ENCODE measurements at places on chromosomes 1 and 21.

DNA sequence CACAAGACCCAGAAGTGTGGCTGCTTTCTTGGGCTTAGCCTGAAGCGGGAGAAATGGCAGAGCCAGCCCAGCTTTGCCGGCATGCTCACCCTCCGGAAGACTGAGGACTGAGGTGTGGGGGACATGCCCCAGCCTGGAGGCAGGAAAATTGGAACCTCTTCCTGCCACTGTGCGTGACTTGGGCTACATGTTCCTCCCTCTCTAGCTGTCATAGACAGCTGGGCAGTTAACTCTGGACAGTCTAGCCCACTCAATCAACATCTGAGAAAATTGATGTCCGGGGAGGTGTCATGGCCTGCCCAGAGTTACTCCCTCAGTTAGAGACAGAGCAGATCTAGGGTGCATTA lies 59.7 kb downstream of the UBE2T start:
- no peaks in the 10 kb centered on the region for H3K36me3 ChIP-seq
- H3K4me3 ChIP-seq = no peak overlapping the region
- peaks cover 12% of the 10 kb centered on the region for H3K4me1 ChIP-seq
- no peaks in the 10 kb centered on the region for H3K27me3 ChIP-seq

DNA sequence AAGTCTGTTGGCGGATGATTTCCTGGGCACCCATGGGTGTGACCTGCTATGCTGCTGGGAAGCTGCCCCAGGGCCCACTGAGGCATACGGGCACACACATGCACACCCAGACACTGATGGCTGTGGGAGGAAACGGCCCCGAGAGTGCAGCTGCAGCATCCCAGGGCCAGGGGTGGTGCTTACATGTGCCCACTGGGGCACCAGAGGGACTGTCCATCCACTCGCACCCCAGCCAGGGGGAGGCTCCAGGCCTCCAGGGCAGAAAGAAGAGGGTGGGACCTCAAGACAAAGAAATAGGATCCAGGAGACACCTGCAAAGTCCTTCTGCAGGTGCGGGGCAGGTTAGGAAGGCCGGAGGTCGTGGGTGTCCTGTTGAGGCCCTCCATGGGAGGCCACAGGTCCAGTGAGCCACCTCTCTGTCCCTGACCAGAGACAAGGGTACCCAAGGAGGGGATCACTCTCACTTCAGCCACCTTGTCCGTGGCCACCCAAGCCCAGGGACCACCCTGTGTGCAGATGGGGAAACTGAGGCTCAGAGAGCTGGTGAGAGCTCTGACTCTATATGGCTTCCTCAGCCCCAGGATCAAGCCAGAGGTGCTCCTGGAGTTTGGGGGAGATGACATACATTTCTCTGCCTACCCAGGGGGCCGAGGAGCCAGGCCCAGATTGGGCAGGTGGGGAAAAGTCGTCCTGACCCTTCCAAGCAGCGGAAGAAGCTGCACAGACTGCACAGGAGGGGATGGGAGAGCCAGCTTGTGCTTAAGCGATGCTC lies 57.1 kb downstream of the WNT9A start:
- peaks cover 6% of the 10 kb centered on the region for H3K4me1 ChIP-seq
- H3K27ac ChIP-seq = no peak overlapping the region
- DNase-seq = no peak
- H3K4me3 ChIP-seq = no peak overlapping the region
- no peaks in the 10 kb centered on the region for H3K27me3 ChIP-seq

- H3K27ac ChIP-seq = no peak overlapping the region
- no peak overlapping the region for H3K4me3 ChIP-seq
- peaks cover 8% of the 10 kb centered on the region for H3K27me3 ChIP-seq
- no peaks in the 10 kb centered on the region for H3K4me1 ChIP-seq
- DNase-seq = no peak
These were observed 35.3 kb downstream of the DDR2 start for GRCh38 chr1:162667381-162668080.

DNA sequence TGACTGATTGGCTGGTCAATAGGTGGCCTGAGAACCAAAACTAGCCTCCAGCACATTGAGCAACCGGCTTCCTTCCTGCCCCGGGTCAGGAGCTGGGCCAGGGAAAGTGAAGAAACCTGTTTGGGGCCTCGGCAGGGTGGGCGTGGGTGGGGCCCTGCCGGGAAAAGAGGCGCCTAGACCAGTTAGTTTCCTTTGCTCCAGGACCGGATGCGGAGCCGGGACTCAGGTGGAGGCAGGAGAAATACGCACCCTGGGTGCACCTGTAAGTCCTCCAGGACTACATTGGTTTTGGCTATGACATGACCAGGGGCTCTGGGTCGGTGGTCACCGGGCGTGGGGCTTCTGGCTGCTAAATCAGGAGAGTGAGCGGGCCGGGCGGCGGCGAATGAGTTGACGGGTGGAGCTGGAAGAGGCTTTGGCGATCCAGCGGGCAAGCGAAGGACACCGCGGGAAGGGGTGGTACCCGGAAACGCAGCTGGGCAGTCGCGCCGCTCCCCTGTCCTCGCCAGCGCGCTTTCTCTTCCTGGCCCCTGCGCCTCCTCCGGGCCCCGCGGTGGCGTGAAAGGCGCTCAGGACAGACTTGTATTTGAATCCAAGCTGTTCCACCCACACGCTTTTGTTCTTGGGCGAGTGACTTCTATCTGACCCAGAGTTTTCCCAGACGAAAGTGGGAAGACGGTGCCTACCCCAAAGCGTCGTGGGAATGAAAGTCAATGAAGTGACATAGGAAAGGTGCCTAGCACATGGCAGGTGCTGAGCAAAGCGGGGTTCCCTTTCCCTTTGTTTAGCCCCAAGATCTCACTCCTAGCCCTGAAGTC lies 30.6 kb upstream of the JUN start:
- peak overlapping the region; percentile 79 for H3K4me3 ChIP-seq
- H3K27ac ChIP-seq = no peak overlapping the region
- no peaks in the 10 kb centered on the region for H3K36me3 ChIP-seq
- no peaks in the 10 kb centered on the region for H3K27me3 ChIP-seq

DNA sequence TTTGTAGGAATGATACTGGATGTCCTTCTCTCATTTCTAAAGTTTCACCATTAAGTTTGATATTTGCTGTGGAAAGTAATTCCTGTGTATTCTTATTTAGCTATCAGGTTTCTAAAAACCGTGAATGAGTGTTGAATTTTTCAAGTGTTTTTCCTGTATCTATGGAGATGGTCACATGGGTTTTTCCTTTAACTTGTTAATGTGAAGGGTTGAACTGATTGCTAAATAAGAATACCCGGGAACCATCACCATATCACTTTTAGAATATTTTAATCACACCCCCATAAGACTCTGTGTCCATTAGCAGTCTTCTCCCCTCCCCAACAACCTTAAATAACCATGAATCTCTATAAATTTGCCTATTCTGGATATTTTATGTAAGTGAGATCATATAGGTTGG lies 16.5 kb upstream of the ASAP3 start:
- no peaks in the 10 kb centered on the region for H3K4me1 ChIP-seq
- no peak overlapping the region for H3K27ac ChIP-seq
- no peak for DNase-seq
- no peaks in the 10 kb centered on the region for H3K27me3 ChIP-seq

DNA sequence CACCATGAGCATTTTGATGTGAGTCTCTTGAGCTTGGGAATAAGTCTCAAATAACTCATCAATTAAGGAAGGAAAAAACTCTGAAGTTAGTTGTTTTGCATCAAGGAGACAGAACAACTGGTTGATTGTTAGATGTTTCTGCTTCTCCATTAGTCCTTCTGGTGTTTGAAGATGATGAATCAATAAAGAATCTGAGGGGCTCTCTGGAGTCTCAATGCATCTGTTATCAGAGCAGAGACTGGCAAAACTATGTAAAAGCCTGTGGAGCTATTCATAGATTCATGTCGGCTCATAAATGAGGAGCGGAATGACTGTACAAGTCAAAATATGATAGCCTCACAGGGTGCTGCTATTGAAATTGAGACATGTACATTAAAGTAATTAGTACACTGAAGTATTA lies 73.3 kb upstream of the ZC3H11B start:
- H3K27ac ChIP-seq = no peak overlapping the region
- H3K4me1 ChIP-seq = no peaks in the 10 kb centered on the region
- H3K27me3 ChIP-seq = no peaks in the 10 kb centered on the region
- DNase-seq = no peak
- no peak overlapping the region for H3K4me3 ChIP-seq
- no peaks in the 10 kb centered on the region for H3K36me3 ChIP-seq

GRCh38 chr1:149923626-149924025 lies 4.0 kb downstream of the SF3B4 start:
- DNase-seq = no peak
- H3K4me3 ChIP-seq = no peak overlapping the region
- H3K27me3 ChIP-seq = no peaks in the 10 kb centered on the region
- no peak overlapping the region for H3K27ac ChIP-seq

DNA sequence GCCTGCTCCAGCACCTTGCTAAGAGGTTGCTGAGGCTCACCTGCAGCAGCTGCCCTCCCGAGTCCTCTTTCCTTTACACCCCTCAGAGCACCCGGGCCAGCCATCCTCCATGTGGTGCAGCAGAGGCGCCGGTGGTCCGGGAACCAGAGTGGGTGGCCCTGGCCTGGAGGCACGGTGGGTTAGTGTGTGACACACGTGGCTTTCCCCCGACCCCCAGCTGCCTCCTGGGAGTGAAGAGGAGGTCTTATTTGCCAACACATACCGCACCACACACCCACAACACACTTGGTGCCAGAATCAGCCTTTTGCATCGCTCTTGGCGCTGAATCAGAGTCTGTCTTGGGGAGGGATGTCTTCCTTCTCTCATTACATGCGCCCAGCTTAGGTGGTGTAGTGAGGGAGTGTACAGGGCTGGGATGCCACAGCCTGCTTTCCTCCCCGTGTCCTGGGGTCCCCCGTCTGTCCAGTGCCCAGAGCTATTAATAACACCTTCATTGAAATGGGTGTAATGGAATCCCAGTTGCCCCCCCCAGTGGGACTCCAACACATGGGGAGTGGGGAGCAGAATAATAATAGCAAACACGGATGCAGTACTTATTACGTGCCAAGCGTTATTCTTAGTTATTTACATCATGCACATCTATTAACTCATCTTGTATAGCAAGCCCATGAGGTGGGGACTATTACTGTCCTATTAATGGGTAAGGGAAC lies 38.2 kb downstream of the MAPKAPK2 start:
- H3K36me3 ChIP-seq = no peaks in the 10 kb centered on the region
- peak overlapping the region; percentile 45 for H3K27ac ChIP-seq
- DNase-seq = no peak
- no peak overlapping the region for H3K4me3 ChIP-seq

- H3K36me3 ChIP-seq = peaks cover 39% of the 10 kb centered on the region
- H3K4me1 ChIP-seq = peaks cover 26% of the 10 kb centered on the region
- H3K4me3 ChIP-seq = peak overlapping the region; percentile 32
These were observed 254.4 kb downstream of the AKT3 start for GRCh38 chr1:243595527-243596210.

DNA sequence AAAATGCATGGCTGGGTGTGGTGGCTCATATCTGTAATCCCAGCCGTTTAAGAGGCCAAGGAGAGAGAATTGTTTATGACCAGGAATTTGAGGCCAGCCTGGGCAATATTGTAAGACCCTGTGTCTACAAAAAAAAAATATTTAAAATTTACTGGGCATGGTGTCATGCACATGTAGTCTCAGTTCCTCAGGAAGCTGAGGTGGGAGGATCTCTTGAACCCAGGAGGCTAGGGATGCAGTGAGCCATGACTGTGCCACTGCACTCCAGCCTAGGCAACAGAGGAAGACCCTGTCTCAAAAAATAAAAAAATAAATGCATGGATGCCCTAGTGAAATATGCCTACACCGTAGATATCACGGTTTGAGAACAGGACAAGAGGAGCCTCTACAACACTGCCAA lies 1331.2 kb upstream of the B3GALT2 start:
- no peaks in the 10 kb centered on the region for H3K27me3 ChIP-seq
- H3K4me3 ChIP-seq = no peak overlapping the region
- DNase-seq = no peak
- H3K27ac ChIP-seq = no peak overlapping the region
- H3K4me1 ChIP-seq = no peaks in the 10 kb centered on the region

DNA sequence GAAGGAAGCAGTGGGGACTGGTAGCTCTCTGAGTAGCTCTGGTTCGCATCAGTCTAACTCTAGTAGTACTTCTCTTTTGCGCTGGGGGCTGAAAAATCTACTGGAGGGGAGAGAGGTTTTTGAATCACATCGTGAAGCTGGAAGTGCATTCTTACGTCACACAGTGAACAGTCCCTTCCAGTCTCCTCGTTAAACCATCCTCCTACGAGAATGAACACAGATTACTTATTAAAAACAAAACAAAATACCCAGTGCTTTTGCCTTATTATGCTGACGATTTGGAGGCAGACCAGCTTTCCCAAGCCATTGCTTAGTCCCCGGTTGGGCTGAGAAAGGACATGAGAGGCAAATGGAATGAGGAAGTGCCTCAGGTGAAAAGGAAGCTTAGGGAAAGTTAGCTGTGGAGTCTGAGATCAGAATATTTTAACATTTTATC lies 16.1 kb downstream of the HUNK start:
- no peaks in the 10 kb centered on the region for H3K36me3 ChIP-seq
- H3K4me1 ChIP-seq = no peaks in the 10 kb centered on the region
- H3K27me3 ChIP-seq = peaks cover 3% of the 10 kb centered on the region
- no peak overlapping the region for H3K4me3 ChIP-seq
- no peak overlapping the region for H3K27ac ChIP-seq

GRCh38 chr1:29370067-29370466 lies 133.7 kb downstream of the PTPRU start:
- no peak overlapping the region for H3K4me3 ChIP-seq
- H3K36me3 ChIP-seq = no peaks in the 10 kb centered on the region
- H3K27me3 ChIP-seq = peaks cover 23% of the 10 kb centered on the region
- H3K4me1 ChIP-seq = no peaks in the 10 kb centered on the region
- no peak for DNase-seq

- no peak overlapping the region for H3K27ac ChIP-seq
- no peak overlapping the region for H3K4me3 ChIP-seq
These were observed 122.2 kb downstream of the POU2F1 start for GRCh38 chr1:167342846-167343245.

GRCh38 chr1:182927693-182928433 lies 25.1 kb downstream of the SHCBP1L start:
- H3K27me3 ChIP-seq = peaks cover 19% of the 10 kb centered on the region
- no peak for DNase-seq
- H3K36me3 ChIP-seq = no peaks in the 10 kb centered on the region

- H3K4me3 ChIP-seq = no peak overlapping the region
- H3K27ac ChIP-seq = no peak overlapping the region
- H3K27me3 ChIP-seq = peaks cover 4% of the 10 kb centered on the region
These were observed 57.5 kb downstream of the GLIS1 start for GRCh38 chr1:53681351-53681976.

DNA sequence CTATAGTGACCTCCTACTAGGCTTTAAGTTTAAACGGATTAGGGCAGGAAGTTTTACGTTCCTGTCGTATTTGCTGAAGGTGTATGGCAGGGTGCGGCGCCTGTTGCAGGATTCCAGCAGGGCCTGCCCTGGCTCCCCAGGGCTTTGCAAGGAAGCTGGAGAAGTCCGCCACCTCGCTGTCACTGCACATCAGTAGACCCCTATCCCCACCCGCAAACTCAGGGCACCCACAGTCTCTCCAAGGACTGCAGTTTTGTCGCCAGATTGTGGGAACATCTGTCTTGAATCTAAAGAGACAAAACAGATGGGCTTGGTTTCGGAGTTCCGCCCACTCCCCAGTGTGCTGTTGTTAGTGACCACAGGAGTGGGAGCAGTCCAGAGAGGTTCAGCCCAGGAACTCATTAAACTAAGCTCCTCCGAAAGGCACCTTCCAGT lies 110.8 kb downstream of the CDC7 start:
- H3K27ac ChIP-seq = no peak overlapping the region
- no peaks in the 10 kb centered on the region for H3K36me3 ChIP-seq
- H3K4me3 ChIP-seq = no peak overlapping the region
- no peaks in the 10 kb centered on the region for H3K4me1 ChIP-seq

Measured in activated naive CD8-positive, alpha-beta T cell treated with anti-CD3 and anti-CD28 coated beads for 36 hours (primary cell).